ENCODE measurements at places on chromosomes 6 and 20. TPM values are rescaled to one million over a fixed set of nuclear protein-coding genes. Genes with fewer than 3 reads are reported as not detected.

The GTSF1L gene
- total RNA-seq = not detected

The CYP39A1 gene
- 3.4 TPM for total RNA-seq

The OTOR gene
- not detected for total RNA-seq

The MOCS1 gene
- 12.8 TPM for total RNA-seq

The BPIFB2 gene
- not detected for total RNA-seq

The CAGE1 gene
- total RNA-seq = under 0.01 TPM

The FAM120B gene
- 18.1 TPM for total RNA-seq

The MRPS18A gene
- total RNA-seq = 57.1 TPM

The TRAPPC3L gene
- 0.17 TPM for total RNA-seq

The NRSN1 gene
- total RNA-seq = not detected

The CCN6 gene
- not detected for total RNA-seq

The SLC23A2 gene
- 25.0 TPM for total RNA-seq

The KCNK5 gene
- total RNA-seq = 0.17 TPM
